ENCODE measurements at places on chromosomes 11 and 22.

GRCh38 chr11:15579287-15580001, 464.7 kb downstream of the INSC start:
- DNase-seq = no peak

GRCh38 chr11:31059529-31059928, 310.0 kb downstream of the DCDC1 start:
- DNase-seq = no peak

DNA sequence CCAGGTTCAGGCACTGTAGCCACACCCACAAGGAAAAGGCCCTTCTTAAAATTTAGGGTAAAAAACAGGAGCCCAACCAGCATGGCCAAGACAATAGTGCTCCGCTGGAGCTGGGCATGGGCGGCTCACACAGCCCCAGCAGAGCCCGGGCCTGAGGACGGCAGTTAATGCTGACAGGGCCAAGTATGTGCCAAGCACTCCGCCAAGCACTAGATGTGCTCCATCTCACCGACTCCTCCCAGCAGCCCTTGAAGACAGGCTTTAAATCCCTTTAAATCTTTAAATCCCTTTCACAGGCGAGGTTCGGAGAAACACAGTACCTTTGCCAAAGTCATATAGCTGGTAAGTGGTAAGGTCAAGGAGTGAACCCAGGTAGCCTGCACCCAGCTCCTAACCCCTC, 4.8 kb downstream of the ARFGAP2 start:
- DNase-seq = no peak

- no peak for DNase-seq
These were observed 100.1 kb downstream of the RDX start for GRCh38 chr11:110196241-110196754.

- no peak for DNase-seq
These were observed 239.5 kb downstream of the NTM start for GRCh38 chr11:131609921-131610320.

DNA sequence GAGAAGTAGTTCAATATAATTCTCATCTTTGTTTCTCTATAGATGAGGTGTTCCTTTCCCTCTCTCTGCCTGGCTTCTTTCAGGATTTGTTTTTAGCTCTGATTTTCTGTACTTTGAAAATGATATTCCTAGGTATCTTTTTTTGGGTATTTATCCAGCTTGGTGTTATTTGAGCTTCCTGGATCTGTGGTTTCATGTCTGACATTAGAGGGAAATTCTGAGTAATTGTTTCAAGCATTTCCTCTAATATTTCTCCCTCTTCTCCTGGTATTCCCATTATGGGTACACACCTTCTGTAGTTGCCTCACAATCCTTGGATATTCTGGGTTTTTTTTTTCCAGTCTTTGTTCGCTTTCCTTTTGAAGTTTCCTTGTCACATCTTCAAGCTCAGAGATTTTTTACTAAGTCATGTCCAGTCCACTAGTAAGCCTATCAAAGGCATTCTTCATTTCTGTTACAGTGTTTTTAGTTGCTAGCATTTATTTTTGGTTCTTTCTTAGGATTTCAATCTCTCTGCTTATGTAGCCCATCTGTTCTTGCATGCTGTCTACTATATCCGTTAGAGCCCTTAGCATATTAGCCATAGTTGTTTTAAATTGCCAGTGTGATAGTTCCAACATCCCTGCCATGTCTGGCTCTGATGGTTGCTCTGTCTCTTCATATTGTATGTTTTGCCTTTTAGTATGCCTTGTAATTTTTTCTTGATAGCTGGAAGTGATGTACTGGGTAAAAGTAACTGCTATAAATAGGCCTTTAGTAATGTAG, 5.8 kb downstream of the CCDC81 start:
- no peak for DNase-seq

GRCh38 chr11:36065436-36065835, 121.6 kb downstream of the LDLRAD3 start:
- DNase-seq = peak; percentile 49

DNA sequence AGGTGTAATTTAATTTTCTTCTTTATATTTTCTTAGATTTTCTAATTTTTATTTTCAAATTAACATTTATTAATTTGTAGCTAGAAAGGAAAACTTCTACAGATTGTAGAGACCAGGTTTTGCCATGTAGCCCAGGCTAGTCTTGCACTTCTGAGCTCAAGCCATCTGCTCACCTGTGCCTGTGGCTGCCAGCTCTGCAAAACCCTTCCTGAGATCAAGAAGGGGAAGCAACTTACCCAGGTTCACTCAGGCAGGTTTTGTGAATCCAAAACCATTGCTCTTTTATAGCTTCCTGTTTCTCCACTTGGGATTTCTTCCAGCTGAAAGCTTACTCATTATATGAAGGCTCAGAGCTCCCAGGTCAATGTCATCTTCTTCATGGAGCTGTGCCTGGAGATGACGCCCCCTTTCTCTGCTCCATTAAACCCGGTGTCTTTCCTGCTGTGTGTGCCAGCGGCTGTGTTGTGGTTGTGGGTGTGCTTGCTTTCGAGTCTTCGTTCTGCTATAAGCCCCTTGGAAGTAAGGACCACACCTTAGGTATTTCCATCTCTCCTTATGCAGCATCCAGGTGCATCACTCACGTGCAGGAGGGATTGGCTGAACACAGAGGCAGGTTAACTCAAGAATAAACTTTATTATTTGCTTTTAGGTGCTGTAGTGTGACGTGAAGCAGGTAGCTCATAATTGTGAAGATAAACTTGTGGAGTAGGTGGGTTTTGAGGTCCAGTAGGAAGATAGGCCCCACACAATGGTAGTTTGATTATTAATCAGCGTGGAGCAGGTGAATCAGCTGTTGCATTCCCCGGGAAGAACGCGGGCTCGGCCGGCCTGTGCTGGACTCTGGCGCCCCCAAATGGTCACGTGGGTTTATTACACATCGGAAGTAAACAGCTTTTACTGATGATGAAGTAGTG, 42.2 kb upstream of the INCENP start:
- peak; percentile 74 for DNase-seq

DNA sequence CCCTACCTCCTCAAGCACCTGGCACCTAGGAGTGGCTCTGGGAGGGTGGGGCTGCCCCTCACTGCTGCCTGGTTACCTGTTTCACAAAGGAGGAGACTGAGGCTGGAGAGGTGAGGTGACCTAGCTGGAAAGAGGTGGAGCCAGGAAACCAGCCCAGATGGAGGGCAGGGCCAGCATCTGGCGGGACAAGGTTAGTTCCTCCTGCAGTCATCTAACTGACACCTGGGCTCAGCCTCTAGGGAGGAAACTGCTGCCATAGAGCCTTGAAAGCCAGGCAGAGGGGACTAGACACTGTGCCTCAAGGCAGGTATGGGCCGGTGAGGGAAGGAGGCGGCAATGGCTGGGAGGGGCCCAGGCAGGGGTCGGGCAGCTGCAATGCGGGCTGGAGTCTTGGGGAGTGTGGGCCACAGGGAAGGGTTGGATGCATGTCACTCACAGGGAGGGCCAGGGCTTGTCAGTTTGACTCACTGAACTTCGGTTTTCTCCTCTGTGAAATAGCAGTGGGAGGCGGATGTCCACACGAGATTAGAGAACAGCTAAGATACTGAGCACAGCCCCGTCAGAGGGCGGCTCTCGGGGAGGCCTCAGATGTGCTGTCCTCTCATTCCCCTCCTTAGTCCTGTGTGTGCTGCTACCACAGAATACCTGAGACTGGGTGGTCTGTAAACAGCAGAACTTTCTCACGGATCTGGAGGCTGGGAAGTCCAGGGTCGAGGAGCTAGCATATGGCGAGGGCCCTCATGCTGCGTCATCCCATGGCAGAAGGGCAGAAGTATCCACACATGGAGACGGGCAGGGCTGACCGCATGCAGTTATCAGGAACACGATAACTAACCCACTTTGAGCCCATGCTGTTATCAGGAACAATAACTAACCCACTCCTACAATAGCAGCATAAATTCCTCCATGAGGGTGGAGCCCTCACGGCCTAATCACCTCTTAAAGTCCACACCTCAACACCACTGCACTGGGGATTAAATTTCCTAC, 16.1 kb downstream of the MGAT3 start:
- peak; percentile 97 for DNase-seq

DNA sequence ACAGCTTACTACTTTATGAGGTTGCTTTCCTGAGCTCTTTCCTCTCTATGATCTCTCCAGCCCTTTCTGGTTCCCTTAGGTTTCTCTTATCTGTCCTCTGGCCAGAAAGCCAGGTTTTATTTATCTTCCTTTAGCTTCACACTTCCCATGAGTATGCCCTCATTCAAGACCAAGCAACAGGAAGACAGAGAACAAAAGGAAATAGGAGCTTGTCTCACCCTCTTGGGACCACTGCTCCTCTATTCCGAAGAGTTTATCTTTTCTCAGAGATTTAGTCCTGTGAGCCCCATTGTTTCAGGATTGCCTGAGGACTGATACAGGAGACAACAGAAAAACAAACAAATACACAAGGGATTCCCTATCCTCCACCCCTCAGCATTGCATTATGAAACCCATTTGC, 62.4 kb upstream of the CCDC179 start:
- no peak for DNase-seq

GRCh38 chr11:13110929-13111812, 102.1 kb downstream of the RASSF10 start:
- DNase-seq = no peak

- DNase-seq = no peak
These were observed 30.2 kb downstream of the USP47 start for GRCh38 chr11:11871991-11872401.

DNA sequence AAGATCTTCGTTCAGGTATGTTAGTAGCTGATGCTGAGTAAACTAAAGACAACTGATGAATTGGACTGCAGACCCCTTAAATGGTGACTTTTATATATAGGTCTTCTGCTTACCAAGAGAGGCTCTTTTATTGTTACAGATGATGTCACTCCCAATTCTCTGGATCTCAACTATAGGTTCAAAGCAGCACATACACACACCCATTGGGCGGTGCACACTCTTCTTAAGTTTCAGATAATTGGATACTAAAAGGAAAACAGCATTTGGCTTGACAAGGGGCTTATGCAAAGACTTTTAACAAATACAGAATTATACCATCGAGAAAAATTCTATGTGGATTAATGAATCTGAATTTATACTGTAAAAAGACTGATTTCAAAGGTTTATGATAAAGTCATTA, at the start of gene PTH:
Gene PTH (minus strand): TSS at position 69 of the 400 bp plus-strand sequence. CDS start 3,142 bp downstream, outside the sequence.
- no peak for DNase-seq

GRCh38 chr11:77217156-77217555, 84.3 kb downstream of the GDPD4 start:
- no peak for DNase-seq

GRCh38 chr11:65058012-65058411, 341 bp downstream of the NAALADL1 start:
- DNase-seq = no peak

DNA sequence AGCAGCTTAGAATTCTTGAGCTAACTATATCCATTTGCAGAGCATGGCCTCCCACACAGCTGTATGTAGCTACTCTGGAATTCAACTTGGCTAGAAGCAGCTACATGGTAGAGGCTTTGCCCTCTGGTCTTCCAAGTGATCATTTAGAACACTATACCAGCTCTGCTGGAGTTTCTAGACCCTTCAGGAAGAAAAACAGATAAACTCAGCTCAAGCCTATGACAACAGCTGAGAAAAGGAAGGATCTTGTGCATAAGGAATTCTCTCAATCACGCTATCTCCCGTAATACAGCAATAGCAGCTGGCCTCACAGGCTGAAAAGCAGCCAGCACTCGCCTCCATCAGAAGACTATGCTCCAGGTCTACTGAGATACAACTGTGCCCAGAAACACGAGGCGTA, 50.6 kb upstream of the APOA1 start:
- no peak for DNase-seq

GRCh38 chr22:37491559-37492427, 5.6 kb upstream of the MFNG start:
- DNase-seq = no peak

DNA sequence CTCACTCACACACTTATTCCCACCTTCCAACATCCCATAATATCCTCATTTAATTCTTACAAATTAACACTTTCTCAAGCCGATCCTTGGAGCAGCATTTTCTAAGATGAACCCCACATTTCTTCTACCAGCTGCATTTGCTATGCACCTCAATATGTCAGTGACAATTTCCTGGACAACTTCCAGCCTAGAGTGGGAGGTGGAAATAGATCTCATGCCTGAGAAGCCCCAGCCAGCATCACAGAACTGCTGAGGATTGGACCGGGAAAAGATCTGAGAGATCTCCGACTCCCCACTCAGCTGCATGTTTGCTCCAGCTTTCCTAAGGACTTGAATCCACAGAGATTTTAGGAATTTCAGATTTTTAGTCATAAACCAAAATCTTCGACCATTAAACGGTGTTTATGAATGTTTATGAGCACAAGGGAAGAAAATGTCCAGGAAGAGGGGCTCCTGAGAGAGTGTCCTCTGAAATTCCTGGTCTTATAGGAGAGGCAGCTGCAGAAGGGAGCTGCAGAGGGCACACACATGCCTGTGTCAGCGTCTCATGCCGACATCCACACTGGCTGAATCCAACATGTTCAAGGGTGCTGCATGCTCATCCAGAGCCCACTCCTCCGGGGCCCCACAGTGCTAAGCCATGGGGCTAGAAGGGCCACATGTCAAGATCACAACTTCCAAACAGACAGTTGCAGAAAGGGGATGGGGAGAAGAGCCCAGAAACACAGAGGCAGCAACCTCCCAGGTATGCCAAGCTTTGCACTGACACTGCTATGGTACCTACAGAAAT, 68.6 kb downstream of the MICAL3 start:
- DNase-seq = no peak

DNA sequence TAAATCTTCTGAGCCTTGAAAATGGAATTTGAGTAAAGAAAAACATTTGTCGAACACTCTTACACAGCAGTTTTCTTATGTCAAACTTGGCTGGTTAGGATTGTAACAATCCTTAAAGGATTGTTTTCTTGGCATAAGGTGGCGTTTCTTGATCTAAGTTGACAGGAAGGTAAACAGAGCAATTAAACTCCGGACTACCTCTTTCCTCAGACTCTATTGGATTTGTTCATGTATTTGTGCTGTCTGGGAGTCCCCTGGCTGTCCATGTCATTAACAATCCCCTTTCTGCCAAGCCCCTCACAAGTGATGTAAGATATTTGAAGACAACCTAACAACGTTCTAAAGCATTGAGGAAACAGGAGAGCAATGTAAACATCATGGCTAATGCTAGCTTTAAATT, 222.5 kb upstream of the SNX19 start:
- no peak for DNase-seq

GRCh38 chr11:134364261-134364660, 32.5 kb downstream of the GLB1L2 start:
- no peak for DNase-seq

DNA sequence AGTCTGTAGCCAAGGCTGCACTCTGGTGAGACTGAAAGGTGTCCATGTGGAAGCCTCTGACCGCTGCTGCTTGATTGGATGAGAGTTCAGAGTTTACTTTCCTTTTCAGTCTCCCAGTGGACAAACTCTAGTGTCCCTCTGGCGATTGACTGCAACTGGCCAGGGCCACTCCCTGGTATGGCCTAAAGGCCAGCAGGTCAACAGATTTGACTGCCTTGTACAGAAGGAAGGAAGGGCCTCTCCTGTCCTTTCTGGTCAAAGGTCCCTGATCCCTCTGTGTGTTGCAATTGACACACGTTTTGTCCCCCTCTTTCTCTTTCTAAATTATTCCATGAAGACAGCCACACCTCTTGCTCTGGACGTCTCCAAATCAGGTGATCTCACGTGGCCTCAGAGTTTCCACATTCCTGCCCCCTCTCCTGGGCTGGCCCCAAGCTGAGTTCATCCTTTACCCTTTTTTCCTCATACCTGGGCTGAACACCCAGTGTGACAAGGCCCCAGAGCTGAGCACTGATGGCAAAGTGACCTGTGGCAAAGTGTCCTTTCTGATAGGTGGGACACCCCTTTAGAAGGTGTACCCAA, 18.7 kb upstream of the FBLN1 start:
- DNase-seq = no peak

Measured in hematopoietic multipotent progenitor cell treated with erythropoietin and hydrocortisone succinate and interleukin-3 and kit ligand, for 8 days (in vitro differentiated cells).